NCI-H524 (cell line): ENCODE measurements at places on chromosomes 6 and 20.

DNA sequence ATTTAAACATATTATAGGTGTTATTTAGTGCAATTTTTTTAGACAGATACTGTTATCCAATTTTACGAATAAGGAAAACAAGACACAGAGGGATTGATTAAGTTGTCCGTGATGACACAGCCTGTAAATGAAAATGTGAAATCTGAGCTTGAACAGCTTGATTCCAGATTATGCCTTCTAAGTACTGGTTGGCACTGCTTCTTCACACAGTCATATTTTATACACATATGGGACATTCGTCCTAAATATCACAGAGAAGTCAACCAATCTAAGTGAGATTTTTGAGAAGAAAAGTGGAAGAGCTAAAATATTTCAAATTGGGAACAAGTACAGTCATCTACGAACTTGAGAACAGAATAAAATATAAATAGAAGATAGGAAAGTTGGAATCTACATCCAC is 756.3 kb downstream of the BCKDHB start:
- peak; percentile 60 for DNase-seq

DNA sequence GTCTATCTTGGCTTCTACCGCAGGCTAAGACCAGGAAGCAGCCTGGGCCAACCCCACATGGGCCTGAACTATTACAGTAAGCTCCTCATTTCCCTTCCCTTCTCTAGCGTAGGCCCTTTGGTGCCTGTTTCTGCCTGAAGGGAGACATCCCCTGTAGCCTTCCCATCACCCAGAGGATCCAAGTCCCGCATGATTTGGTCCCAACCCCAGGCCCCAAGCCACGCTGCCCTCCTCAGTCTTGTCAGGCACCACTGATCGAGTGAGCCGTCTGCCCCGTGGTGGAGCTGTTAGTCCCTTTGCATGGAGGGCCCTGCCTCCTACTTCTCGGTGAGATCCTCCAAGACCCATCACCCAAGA is 46.4 kb downstream of the EBF4 start:
- no peak for DNase-seq

- DNase-seq: no peak
These were observed 425.2 kb downstream of the HACE1 start for GRCh38 chr6:104434519-104434918.

GRCh38 chr20:10854976-10855375 is 181.2 kb upstream of the JAG1 start:
- DNase-seq: no peak

GRCh38 chr6:48101290-48101689 is 9.7 kb downstream of the PTCHD4 start:
- DNase-seq: no peak
